ENCODE measurements at places on chromosomes 7 and 10.
A peak's percentile ranks its signal among the peaks of the same experiment; 100 is the strongest.

DNA sequence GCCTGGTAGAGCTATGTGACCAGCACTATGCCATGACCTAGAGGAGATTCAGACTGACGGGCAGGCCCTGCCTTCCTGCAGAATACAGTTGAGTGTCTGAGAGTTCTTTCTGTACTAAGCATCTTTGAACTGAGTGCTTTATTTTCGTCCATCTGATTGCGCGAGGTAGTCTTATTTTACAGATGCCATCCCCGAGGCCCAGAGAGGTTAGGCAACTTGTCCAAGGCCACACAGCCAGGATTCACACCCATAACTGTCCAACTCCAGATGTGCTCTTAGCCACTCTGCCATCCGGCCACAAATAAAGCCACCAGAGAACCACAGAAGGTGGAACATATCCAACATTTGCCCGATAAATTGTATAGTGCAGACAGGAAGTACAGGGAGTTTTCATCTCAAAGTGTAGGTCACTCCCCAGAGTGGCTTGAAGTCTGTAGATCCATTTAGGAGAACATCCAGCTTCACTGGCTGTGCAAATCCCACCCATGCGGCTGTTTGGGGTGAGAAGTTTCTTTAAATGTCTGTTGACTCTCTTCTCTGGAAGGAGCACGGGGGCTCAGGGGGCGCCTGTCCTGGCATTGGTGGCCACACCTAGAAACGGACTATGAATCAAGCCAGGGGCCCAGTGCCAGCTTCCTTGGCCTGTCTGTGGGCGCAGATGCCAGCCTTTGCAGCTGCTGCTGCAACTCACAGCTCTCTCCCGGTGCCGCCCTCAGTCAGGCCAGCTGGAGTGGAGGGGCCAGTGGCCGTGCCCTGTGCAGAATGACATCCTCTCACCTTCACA is 11.1 kb downstream of the CHST3 start:
- no peak for DNase-seq

DNA sequence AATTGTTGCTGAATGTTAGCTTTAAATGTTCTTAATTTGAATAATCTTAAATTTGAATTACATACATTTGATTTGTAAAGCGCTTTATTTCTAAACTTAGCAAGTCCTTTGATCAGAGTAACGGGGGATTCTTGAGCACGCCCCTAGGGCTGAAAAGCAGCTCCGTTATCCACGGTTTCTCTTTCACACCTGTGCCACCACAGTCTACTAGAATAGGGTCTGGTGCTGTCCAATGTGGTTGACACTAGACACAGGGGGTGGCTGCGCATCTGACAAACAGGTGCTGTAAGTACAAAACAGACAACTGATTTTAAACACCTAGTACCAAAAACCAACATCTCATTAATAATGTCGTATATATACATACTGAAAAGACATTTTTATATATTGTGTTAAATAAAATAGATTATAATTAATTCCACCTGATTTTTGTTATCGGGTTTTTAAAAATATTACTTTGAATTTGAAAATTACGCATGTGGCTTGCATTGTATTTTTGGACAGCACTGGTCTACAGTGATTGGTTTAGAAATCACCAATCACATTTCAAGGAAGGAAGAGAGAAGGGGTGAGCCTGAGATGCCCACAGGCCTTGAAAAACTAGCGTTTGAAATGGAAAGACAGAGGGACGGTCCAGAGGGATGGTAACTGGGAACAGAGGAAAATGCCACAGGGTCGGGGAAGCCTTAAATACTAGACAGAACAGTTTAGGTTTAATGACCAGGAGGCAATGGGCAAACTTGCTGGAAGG is 7.3 kb downstream of the SEPHS1 start:
- DNase-seq, result no peak

DNA sequence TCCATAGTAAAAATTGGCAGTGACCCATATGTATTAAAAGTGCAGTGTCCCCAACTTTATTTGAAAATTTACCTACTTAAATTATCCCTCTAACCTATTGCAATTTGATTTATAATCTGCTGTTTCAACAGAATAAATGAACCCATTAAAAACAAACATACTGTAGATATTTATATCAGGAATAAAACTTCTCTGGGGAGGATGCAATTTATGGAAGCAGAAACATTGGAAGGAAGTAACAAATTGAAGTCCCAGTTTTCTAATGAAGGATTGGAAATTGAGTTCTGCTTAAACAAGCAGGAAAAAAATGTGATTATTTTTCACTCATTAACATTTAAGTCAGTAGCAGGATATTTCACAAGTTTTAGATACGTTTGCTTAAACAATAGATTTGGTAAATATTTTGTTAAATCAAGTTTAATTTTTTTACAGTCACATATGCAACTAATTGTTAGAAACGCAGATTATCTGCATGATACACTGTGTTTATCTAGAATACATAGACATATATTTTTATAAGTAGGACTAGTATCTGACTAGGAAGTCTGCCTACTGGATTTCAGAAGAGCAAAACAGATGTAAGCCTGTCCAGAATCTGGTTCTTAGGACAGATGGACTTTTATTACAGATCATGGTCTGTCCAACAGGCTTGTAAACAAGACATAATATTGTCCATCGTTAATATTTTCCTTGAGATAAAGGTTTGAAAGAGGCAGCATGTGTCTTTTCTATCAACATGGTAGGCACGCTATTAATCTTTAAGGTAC is 5.3 kb downstream of the AGMO start:
- DNase-seq, result no peak

DNA sequence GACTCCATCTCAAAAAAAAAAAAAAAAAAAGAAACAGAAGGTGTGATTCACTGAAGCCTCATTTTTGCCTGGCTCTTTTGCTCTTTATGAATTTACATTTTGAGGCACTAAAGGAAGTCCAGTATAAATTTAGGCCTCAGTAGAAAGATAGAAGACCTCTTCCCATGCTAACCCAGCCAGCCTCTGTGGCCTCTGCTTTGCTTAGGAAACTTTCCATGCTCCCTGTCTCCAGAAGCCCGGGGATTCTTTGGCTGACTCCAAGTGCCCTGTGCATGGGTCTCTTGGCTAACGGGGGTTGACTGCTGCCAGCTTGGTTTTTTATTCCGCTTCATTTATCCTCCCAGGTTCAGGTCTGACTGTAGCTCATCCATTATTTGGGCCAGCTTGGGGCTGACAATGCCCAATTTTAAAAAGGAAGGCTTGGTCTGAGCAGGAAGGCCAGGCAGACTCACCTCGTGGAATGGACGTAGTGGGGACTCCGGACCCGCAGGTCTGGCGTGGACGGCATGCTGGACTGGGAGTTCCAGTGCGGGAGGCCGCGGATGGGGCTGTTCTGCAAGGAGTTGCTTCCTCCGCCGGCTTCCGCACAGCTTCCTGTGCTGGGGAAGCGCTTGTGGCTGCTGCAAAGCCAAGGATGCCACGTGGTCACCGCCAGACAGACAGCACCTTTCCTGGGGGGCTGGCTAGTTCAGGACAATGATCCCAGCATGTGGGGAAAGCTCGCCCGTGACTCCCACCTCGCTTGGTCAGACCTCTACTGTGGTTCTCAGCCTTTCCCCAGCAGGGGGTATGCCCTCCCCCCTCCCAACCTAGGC is 72.3 kb downstream of the PRPF18 start:
- no peak for DNase-seq

GRCh38 chr10:11178606-11179515 is 161.2 kb downstream of the CELF2 start:
- peak; percentile 85 for DNase-seq

All from stimulated activated CD8-positive, alpha-beta memory T cell treated with anti-CD3 and anti-CD28 coated beads, Interleukin-7, amount 100 ng/mL, for 4 hours (primary cell).